ENCODE measurements at places on chromosomes 4 and X.

GRCh38 chr4:56940403-56940802 lies 32.7 kb downstream of the REST start:
- DNase-seq, result no peak

DNA sequence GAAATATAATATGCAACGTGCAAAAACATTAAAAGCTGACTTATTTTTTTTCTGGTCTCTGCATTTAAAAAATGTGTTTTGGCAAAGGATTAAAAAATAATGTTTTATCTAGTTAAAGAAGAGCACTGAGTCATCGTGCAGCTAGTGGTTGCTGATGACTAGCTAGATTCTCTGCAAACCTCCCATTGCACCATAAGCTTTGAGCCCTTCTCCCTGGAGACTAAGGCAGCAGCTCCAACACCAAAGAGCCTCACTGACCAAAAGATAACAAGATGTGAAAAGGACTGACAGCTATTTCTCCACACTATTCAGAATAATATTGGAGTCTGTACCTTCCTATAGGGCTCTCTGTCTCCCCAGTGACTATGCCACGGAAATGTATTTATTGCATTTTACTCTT lies 424.3 kb downstream of the SLITRK2 start:
- DNase-seq, result no peak

- DNase-seq, result no peak
Observed at GRCh38 chrX:20143111-20143510, 1.5 kb upstream of the EIF1AX start.

- no peak for DNase-seq
Observed at GRCh38 chr4:82043809-82044137, 330.0 kb downstream of the HNRNPD start.

DNA sequence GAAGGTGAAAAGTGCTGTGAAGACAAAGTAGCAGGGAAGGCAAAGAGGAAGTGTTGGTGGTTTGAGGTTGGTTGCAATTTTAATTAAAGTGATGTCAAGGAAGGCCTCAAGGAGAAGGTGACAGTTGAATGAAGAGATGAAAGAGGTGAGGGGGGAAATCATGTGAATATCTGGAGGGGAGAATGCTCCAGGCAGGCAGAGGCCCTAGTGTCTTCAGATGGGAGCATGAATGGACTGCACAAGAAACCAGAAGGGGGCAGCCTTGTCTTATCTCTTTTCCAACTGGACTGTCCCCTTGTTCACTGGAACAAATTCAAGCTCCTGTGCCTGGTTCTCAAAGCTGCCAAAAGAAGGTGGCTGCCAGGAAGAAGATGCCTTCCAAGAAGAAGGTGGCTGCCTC lies 68.4 kb downstream of the MAOB start:
- no peak for DNase-seq

DNA sequence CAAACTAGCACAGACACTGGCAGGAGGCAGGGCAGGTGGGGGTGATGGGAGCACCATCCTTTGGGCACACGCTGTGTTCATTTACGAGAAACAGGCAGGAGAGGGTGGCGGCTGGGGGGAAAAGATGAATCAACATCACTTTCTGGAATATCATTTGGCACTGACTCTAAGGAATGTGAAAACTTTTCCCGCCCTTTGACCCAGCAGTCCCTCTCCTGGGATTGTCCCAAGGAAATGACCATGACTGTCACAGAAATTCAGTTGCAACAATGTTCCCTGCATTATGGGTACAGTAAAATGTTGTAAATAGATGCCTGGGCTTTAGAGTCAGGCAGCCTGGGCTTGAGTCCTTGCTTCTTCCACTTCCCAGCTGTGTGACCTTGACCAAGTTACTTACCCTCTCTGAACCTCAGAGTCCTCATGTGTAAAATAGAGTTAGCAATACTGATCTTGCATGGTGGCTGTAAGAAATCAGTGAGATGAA lies 58.6 kb downstream of the ABLIM2 start:
- no peak for DNase-seq

GRCh38 chr4:155593793-155594192 lies 72.9 kb upstream of the GUCY1A1 start:
- DNase-seq, result no peak

DNA sequence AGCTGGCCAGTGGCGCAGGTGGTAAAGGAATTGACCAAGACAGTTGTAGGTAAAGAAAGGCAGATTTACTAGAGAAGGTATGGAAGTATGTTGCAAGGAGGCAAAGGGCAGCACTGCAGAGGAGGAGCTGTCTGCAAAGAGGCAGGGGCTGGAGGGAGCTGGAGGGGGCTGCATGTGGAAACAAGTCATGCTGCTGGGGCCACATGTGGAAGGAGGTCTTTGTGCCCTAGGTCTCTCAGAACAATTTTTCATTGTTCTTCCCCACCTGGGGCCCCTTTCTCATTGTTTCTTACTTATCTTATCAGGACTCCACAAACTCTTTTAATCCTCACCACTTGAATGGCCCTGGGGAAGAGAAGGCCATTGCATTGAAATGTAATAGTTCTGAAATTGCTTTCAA lies 144.8 kb upstream of the PLAC1 start:
- DNase-seq, result no peak

GRCh38 chrX:107673933-107674479 lies 45.7 kb downstream of the PRPS1 start:
- peak; percentile 81 for DNase-seq

DNA sequence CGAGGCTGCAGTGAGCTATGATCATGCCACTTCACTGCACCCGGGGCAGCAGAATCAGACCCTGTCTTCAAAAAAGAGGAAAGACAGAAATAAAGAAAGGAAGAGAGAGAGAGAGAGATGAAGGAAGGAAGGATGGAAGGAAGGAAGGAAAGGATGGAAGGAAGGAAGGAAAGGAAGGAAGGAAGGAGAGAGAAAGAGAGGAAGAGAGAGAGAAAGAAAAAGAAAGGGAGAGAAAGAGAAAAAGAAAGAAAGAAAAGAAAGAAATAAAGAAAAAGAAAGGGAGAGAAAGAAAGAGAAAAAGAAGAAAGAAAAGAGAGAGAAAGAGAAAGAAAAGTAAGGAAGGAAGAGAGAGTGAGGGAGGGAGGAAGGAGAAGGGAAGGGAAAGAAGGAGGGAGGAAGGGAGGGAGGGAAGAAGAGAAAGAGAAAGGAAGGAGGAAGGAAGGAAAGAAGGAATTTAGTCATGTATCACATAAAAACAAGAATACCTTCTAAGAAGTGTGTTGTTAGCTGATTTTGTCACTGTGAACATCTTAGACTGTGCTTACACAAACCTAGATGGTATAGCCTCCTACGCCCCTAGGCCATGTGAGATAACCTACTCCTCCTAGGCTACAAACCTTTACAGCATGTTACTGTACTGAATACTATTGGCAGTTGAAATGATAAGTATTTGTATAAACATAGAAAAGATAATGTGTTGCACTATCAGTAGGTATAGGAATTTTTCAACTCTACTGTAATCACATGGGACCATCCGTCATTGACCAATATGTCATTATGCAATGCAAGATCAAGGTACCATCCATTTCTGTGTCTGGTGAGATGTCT lies 17.4 kb upstream of the AFF1 start:
- DNase-seq, result no peak

- DNase-seq, result no peak
Observed at GRCh38 chrX:6904156-6904555, 243.4 kb upstream of the STS start.

- no peak for DNase-seq
Observed at GRCh38 chr4:179097741-179098140, 1655.5 kb upstream of the AGA start.

GRCh38 chr4:7762376-7763030 lies 177.2 kb downstream of the AFAP1 start:
- no peak for DNase-seq

DNA sequence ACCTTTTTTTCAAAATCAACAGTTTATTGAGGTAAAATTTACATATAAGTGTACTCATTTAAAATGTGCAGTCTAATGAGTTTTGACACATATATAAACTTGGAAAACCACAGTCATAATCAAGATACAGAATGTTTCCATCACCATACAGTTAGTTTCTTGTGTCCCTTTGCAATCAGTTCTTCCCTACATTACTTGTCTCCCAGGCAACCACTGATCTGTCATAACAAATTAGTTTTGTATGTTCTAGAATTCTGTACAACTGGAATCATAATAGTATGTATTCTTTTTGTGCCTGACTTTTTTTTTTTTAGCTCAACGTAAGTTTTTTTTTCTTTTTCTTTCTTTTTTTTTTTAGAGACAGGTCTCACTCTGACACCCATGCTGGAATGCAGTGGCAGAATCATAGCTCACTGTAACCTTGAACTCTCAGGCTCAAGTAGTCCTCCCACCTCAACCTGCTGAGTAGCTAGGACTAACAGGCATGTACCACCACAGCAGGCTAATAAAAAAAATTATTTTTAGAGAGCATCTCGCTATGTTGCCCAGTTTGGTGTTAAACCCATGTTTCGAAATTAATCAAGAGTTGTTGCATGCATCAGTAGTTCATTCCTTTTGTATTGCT lies 26.9 kb downstream of the ARFIP1 start:
- DNase-seq, result no peak

GRCh38 chr4:8058031-8058479 lies 100.6 kb downstream of the ABLIM2 start:
- DNase-seq, result no peak

DNA sequence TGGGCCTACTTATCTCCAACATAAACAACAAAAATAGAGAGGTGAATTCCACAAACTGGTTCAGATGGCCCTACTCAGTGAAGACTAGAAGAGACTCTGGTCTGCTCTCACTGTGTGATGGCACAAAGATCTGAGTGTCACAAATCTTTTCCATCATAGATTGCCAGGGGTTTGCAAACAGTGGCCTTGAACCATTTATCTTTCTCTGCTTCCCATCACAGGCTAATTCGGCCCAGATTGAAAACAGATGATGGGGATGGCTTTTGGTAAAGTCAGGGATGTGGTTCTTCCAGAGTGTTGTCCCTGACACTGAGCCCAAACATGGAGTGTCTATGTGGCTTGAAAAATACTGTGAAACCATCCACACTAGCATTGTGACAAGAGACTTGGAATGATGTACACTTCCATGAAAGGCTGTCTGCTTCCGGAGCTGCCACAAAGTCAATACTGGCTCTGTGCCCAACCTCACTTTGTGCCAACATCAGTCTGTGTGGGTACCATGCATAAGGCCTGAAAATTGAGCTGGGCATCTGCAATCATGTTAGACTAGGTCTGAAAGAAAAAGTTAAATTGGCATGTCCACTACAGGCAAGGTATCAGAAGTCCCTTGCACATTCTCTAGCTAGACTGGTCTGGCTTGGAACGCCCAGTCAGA lies 25.2 kb upstream of the PLAC1 start:
- no peak for DNase-seq

DNA sequence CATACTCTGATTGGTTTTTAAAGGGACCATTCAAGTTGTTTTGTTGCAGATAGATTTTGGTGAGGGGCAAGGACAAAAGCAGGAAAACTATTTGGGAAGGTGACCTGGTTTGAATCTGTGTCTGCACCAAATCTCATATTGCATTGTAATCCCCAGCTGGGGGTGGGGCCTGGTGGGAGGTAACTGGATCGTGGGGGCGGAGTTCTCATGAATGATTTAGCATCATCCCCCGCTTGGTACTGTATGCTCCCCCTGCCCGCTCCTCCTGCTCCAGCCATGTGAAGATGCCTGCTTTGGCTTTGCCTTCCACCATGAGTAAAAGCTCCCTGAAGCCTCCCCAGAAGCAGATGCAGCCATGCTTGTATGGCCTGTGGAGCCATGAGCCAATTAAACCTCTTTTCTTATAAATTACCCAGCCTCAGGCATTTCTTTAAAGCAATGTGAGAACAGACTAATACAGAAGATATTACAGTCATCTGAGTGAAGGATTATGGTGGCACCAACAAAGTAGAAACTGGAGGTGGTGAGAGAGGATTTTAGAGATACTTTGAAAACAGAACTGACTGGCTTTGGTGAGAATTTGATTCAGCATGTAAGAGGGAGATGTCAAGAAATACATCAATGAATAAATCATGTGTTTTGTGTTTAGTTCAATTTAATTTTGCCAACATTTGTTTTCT lies 14.4 kb downstream of the IL21 start:
- DNase-seq, result no peak

GRCh38 chr4:142475663-142476062 lies 370.4 kb downstream of the INPP4B start:
- DNase-seq, result no peak

DNA sequence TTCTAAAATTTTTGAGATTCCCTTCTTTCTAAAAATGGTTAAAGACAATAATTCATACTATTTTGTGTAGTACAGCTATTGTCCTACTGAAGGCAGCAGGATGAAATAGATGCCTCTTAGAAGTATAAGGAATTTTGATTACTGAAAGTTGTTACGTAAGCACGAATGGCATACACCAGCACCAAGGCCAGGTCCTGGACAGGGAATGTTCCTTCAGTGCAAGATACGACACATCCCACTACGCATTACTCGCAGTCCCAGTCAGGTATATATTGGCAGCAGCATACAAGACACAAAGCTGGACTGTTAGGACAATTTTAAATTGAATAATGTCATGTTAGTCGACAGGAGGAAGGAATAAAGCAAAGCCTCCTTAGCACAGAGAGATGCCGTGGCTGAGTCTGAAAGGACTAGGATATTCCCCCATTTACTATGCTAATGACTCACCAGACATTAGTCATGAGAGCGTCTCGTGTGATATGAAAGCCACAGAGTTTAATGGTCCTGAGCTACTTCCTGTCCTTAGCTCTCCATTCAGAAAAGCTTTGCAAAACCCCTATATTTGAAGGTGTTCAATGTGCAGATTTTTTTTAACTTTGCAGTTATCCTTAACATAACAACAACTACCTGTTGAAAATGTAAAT lies 504.3 kb downstream of the FAM133A start:
- DNase-seq, result no peak

DNA sequence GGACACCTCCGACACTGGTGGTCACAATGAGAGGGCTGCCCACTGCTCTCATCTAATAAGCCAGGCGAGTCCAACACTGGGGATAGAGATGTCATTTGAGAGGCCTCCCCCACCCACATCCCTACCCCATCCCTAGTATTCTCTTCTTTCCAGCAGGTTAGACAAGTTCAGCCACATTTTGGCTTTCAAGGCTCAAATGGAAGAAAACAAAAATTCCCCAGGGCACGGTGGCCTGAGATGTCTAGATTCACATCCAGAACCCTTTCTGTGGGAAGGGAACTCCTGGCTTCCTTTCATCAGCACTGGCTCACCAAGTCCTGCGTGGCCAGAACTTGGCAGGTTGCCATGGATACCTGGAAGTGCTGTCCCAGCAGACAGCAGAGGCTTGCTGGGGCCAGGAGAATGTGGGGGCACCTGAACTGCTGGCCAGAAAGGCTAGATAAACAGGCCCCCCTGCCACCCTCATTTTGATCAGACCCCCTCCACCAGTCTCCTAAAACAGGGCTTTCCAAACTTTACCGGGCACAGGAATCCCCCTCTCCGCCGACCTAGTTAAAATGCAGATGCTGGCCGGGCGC lies 1.3 kb upstream of the NYX start:
- DNase-seq, result no peak

DNA sequence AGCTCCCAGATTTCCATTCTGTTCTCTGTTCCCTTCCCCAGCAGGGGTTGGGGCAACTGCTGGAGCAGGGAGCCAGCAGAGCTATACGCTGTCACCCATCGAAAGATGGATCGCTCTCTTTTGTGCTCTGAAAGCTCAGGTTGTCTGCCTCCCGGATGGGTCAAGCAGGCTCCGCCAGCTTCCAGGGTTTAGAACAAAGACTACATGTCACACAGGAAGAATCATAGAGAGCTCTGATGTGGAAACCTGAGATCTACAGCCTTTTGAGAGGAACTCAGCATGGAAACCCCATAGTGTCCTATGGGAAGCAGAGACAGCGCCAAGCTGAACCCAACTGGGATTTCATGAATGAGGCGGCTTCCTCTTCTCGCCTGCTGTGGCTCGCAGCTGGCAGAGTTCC lies 205.4 kb downstream of the HS3ST1 start:
- DNase-seq, result no peak

GRCh38 chrX:125532411-125533089 lies 212.9 kb downstream of the TEX13C start:
- DNase-seq, result no peak

- peak; percentile 11 for DNase-seq
Observed at GRCh38 chrX:53831662-53832635, 145.4 kb upstream of the HUWE1 start.

Data from CD4-positive, alpha-beta T cell (primary cell).